ENCODE measurements at places on chromosomes 6 and 20. TPM values are rescaled to one million over a fixed set of nuclear protein-coding genes. Genes with fewer than 3 reads are reported as not detected.
A peak's percentile ranks its signal among the peaks of the same experiment; 100 is the strongest.

Gene EYA4
- not detected for polyA plus RNA-seq

DNA sequence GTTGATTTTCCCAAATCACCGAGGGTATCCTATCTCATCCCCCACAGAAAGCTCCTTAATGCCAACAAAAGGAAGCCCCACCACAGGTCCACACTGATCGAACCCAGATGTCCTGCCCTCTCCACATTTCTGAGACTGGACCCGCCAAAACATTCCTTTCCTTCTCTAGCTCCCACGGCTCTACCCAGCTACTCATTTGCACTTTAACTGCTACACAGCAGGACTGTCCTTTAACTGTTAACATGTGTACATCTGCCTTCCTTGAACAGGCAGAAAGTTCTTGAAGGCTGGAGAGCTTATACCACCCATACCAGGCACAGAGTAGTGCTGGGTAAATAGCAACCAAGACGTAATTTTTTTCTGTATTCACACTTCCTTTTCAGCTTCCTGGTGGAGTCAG lies 68.6 kb downstream of the TRMT6 start:
- no peak for DNase-seq

DNA sequence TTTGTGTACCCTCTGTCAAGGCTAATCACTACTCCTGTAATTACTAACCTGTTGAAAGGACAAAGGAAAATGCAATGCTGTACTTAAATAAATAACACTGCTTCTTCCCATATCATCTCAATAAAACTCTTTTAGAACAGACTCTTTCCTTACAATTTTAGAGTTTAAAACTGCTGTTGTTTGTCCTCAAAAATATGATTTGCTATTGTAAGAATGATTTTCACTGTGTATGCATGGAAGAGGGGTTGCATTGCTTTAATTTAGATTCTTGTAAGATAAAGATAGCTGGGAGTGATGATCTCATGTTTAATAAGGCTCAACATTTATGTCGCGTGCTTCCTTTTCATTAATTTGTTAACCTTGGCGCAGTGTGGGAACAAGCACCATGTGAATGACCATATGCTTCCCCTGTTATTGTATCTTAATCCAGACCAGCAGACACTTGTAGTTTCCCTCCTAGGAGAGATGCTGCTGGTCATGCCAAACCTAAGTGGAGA lies 89.8 kb upstream of the ATXN1 start:
- no peak for DNase-seq

- DNase-seq: peak; percentile 11
Measured at GRCh38 chr6:41442800-41443501, 103.2 kb upstream of the FOXP4 start.

Gene LST1
- polyA plus RNA-seq: 1,103 TPM

DNA sequence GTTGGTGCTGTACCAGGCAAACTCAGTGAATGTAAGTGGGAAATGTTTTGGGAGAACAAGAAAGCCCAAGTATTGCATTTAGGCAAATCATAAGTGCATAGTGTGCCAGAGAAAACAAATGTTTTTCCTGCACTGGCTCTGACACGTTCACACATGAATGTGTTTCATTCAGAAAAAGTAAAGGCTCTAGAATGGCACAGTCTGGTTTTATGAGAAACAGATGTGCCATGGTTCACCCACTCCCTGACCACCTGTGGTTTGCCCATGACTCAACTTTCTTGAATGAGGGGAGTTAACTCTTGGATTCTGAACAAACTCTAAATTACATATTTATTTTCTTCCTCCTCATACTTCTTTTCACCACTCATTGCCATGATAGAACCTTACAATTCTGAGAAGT lies 126.9 kb downstream of the KCNQ5 start:
- DNase-seq: no peak

Gene GNAS-AS1
- polyA plus RNA-seq: not detected

DNA sequence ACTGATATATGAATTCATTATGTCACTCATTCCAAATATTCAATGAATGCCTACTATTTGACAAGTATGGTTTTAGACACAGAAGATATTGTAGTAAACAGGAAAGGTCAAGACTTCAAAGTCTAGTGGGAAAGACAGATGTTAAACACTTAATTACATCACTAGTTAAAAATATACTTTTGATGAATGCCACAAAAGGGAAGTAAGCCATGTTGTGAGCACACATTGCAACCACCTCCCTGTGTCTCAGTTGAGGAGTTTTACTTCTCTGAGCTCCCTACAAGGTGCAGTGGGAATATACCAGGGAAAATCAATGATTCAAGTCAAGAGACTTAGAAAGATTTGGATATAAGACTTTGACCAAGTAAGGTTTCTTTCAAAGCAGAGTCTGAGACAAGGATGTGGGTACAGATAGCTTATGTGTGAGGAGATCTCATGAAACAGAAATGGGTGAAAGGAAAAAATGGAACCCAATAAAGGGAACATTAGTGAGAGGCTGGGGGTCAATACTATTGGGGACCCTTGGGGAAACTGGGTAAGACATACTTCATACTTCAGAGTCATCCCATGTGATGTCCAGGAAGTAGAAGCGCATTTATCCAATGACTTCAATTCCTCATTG lies 503.7 kb downstream of the KIF16B start:
- DNase-seq: peak; percentile 11

Gene FILIP1
- polyA plus RNA-seq: not detected

GRCh38 chr6:125375821-125376220 lies 74.1 kb upstream of the HDDC2 start:
- no peak for DNase-seq

Gene FAM217A
- polyA plus RNA-seq: not detected

GRCh38 chr6:41965429-41966213 lies 24.0 kb upstream of the CCND3 start:
- DNase-seq: no peak

DNA sequence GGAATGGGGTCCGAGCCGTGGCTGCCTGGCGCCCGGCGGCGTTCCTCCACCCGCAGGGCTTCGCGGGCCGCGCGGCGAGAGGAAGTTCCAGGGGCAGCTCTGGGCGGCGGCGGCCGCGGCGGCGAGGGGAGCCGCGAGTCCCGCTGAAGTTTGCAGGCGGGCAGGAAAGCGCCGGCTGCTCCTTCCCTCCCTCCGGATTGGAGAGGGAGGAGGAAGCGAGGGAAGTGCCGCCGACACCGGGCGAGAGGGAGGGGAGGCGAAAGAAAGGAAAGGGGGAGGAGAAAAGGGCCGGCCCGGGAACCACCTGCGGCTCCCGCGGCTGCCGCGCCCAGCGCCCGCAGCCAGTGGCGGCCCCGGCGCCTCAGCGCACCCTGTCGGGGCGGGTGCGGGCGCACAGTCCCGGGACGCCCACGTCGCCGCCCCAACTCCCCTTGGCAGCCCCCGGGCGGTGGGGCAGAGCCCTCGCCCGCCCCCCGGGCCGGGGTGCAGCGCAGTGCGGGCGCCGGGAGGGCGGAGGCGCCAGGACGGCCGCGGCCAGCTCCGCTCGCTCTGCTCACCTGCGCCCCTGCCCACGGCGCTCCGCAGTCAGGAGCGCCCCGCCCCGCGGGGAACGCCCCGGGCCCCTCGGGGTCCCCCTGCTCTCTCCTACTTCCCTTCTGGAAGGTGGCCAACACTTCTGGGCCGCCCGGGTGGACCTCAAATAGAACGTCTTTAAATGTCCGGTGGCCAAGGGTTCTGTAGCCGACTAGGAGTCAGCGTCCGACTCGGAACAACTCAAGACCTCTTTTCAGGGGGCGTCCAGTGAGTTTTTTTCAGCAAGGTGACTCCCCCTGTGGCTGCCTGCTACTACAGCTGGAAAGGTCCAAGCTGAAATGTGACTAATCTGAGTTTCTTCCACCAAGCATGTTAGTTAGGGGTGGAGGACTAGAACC lies 80.3 kb upstream of the CCDC28A start:
- DNase-seq: peak; percentile 40

- DNase-seq: peak; percentile 74
Measured at GRCh38 chr20:23021951-23022350, 13.2 kb upstream of the SSTR4 start.

- peak; percentile 73 for DNase-seq
Measured at GRCh38 chr6:144162977-144163376, 12.7 kb downstream of the STX11 start.

Gene EYA2
- 0.16 TPM for polyA plus RNA-seq
